ENCODE measurements at places on chromosomes 5 and 9.

- no peaks in the 10 kb centered on the region for H3K36me3 ChIP-seq
- no peak overlapping the region for H3K27ac ChIP-seq
- H3K4me1 ChIP-seq: no peaks in the 10 kb centered on the region
- H3K27me3 ChIP-seq: no peaks in the 10 kb centered on the region
Observed at GRCh38 chr5:93072831-93073459, 508.1 kb downstream of the NR2F1-AS1 start.

DNA sequence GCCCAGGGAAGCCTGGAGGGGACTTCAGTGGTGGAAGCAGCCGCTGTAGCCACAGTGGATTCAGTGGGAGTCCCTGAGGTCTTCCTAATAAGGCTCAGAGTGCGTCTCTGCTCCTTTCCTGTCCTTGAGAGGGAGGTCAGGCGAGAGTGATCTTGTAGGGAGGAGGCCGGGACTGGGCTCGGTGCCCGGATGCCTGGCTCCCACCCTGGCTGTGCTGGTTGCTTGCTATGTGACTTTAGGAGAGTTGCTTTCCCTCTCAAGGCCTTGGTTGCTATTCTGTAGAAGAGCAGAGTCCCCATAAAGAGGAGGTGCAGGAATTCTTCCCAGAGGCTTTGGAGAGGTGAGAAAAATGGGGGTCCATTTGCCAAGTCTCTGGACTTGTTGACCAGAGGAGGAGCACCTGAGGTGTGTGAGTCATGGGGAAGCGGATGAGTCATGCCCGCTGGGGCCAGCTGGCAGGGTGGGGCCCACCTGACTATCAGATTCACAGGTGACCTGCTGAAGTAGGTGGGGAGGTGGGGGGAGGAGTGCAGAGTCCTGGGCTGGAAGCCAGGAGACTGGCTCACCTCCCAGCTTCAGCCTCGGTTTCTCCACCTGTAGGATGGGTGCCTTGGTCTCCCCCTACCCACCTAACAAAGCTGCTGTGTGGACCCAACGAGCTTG lies 13.8 kb downstream of the GSN start:
- H3K4me1 ChIP-seq: peaks cover 7% of the 10 kb centered on the region
- no peak overlapping the region for H3K4me3 ChIP-seq
- H3K36me3 ChIP-seq: no peaks in the 10 kb centered on the region
- H3K27ac ChIP-seq: no peak overlapping the region

- no peaks in the 10 kb centered on the region for H3K27me3 ChIP-seq
- DNase-seq: peak; percentile 60
- no peak overlapping the region for H3K4me3 ChIP-seq
- H3K36me3 ChIP-seq: no peaks in the 10 kb centered on the region
- H3K4me1 ChIP-seq: peaks cover 37% of the 10 kb centered on the region
- H3K27ac ChIP-seq: no peak overlapping the region
Observed at GRCh38 chr5:16897284-16897704, 38.8 kb downstream of the MYO10 start.

DNA sequence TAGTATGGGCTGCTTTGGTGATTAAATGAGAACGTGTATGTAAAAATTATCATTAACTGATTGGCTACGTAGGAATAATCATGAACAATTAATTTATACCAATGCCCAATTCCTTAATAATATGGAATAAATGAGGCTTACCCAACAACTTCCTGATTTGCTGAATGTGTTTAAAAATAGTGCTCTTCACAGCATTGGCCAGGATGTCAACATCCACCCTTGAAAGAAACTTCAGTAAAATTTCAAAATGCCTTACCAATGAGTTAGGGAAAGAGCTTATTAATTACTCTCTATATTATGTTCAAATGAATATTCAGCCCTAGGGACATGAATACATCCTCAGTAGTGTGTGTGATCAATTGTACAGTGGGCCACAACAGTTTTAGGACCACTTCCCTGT lies 401.4 kb downstream of the PSAT1 start:
- H3K4me1 ChIP-seq: no peaks in the 10 kb centered on the region
- no peak overlapping the region for H3K4me3 ChIP-seq
- DNase-seq: no peak

DNA sequence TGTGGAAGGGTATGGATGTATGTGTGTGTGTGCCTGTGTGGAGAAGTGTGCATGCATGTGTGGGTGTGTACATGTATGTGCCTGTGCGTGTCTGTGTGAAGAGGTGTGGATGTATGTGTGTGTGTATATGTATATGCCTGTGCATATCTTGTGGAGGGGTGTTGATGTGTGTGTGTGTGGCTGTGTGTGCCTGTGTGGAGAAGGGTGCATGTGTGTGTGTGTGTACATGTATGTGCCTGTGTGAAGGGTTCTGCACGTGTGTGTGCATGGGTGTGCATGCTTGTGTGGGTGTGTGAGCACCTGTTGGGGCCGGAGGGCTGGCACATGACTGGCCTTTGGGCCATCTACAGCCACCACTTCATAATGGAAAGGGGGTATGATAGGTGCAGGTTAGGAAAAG lies 291.4 kb downstream of the IRX2 start:
- H3K27ac ChIP-seq: no peak overlapping the region
- no peaks in the 10 kb centered on the region for H3K27me3 ChIP-seq
- H3K36me3 ChIP-seq: no peaks in the 10 kb centered on the region
- no peak for DNase-seq
- no peaks in the 10 kb centered on the region for H3K4me1 ChIP-seq
- no peak overlapping the region for H3K4me3 ChIP-seq

GRCh38 chr5:57538341-57538955 lies 55.8 kb upstream of the ACTBL2 start:
- no peaks in the 10 kb centered on the region for H3K36me3 ChIP-seq
- H3K4me3 ChIP-seq: no peak overlapping the region
- no peaks in the 10 kb centered on the region for H3K27me3 ChIP-seq
- no peaks in the 10 kb centered on the region for H3K4me1 ChIP-seq
- DNase-seq: no peak

DNA sequence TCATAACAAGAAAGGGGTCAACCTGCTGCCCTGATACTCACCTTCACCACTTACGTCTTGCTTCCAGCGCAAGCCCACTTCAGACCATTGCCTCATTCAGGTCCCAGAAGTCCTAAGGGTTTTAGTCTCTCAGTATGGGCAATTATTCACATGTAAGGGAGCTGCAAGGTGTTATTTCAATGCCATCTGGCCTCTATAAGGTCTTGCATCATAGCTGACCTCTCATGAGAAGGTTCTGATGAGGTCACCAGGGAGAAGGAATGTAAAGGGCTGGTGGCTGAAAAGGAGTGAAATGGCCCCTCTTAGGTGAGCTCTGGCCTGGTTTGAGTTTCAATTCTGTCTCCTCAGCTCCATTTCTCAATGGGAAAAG lies 1.5 kb upstream of the MARCHF3 start:
- H3K27me3 ChIP-seq: no peaks in the 10 kb centered on the region
- H3K36me3 ChIP-seq: no peaks in the 10 kb centered on the region
- H3K4me3 ChIP-seq: no peak overlapping the region
- H3K27ac ChIP-seq: no peak overlapping the region
- peak; percentile 68 for DNase-seq

GRCh38 chr5:135942202-135942771 lies 12.5 kb downstream of the LECT2 start:
- H3K4me3 ChIP-seq: no peak overlapping the region
- H3K27ac ChIP-seq: no peak overlapping the region
- no peaks in the 10 kb centered on the region for H3K4me1 ChIP-seq
- no peaks in the 10 kb centered on the region for H3K27me3 ChIP-seq
- H3K36me3 ChIP-seq: no peaks in the 10 kb centered on the region
- DNase-seq: no peak

All from mesendoderm (in vitro differentiated cells).